ENCODE measurements at places on chromosomes 6 and 20.

DNA sequence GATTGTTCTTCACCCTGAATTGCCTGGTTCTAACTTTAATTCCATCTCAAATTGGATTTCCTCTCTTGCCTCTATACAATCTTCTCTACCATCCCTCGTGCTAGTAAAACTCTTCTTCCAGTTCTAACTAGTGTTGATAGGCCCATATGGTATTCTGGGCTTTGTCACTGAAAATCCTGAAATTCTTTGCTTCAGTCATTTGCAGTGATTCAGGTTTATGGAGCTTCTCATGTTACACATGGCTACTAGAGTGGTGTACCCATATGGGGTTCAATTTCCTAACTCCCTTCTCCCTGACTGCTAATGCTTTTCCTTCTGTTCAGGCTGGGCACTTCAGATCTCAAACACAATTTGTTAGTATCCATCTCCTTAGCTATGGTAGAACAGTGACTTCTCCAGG, 956.6 kb downstream of the KIF16B start:
- DNase-seq: no peak

- DNase-seq: no peak
Observed at GRCh38 chr6:160188773-160189172, 67.2 kb downstream of the SLC22A1 start.

GRCh38 chr6:25312034-25312620, 33.0 kb downstream of the CARMIL1 start:
- DNase-seq: no peak

DNA sequence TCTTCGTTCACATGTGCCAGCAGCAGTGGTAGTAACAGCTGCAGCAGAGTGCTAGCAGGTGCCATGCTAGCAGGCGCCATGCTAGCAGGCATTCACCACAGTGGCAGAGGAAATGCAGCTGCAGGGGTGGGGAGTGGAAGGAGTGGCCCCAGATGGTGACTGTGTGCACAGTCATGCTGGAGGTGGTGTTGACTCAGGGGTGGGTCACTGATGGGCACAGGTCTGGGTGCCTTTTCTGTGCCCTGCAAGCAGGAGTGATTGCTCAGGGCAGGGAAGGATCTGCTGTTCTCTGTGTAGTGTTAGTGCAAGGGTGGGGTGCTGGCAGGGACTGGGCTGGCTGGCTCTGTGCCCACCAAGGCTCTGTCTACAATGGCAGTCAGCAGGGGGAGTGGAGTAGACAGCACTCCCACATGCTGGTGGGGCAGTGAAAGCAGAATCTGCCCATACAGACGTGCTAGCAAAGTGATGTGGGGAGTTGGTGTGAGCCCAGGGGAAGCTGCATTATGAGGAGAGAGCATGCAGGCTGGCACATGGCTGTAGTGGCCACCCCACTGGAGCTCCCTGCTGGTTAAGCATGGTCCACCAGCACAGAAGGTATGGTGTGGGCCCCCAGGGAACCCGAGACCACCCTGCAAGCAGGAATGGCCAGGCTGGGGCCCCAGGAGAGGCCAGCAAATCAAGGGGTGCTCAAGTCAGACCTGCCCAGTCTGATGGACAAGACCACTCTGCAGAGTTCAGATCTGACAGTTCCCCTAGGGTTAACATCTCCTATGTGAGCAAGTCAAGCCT, 11.4 kb upstream of the TSPYL4 start:
- no peak for DNase-seq

- DNase-seq: no peak
Observed at GRCh38 chr6:1536526-1537429, 72.9 kb upstream of the FOXC1 start.

DNA sequence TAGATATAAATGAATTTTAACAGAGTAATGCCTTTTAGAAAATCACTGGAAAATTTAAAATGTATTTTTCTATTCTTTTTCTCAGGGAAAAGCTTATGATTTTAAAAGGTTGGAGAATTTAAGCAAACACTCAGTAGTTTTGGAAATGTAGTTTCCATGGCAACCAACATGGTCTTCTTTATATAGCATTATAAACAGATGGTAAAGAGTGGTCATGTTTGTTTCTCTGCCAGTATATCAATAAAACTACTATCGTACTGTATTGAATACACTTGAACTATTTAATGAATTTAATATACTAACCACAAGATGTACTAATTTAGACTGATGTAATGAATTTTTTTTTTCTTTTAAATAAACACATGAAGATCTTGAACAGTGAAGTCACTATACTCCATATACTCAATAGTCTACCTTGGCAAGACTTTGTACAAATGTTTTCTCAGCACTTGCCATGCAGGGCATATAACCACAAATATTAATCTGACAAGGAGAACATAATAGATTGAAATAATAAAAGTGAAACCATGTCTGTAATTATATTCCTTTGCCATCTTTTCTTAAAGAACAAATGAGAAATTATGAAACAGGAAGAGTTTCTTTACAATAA, 105.5 kb downstream of the PDSS2 start:
- DNase-seq: no peak

All from CD4-positive, alpha-beta T cell treated with Interleukin-1 beta for 1 hour (primary cell).